ENCODE measurements at places on chromosomes 11 and 22.

DNA sequence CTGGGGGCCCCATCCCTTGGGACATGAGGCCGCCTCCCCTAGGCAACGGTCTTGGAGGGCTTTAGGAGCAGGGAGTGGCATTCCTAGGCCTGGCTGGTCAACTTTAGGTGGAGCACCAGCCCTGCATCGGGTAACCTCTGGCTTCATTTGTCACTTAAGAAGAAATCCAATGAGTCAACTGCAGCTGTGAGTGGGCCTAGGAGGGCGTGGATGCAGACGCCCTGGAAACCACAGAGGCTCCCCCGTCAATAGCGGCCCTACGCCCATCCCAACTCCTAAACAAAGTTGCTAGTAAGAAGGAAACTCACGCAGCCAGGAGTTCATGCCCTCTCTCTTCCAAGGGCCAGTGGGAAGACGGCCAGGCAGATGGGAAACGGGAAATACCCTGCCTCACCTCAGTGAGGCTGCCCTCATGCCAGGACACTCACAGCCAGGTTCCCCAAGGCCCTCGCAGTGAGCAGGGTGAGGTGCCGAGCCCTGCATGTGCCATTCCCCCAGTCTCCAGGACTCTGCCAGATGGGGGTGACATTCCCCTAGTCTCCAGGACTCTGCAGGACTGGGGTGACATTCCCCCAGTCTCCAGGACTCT lies 20.8 kb downstream of the BID start:
- peak; percentile 11 for DNase-seq

GRCh38 chr22:29633514-29634312 lies 30.3 kb downstream of the NF2 start:
- no peak for DNase-seq

GRCh38 chr11:115498354-115498753 lies 5.9 kb downstream of the CADM1 start:
- no peak for DNase-seq

DNA sequence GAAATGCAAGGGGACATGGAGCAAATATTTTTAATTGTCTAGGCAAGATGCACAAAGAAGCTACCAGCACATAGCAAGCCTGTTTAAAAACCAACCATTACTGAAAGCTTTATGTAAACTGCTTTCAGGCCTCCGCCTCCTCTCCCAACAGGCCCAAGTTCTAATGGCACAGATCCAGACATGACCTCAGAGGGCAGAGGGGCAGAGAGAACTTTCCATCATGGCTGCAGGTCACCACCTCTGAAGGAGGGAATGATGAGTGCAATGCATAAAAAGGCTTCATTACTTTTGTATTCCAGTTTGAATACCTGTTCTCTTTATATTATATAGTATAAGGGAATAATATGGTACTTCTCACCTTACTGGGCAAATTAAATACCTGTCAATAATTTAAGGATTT lies 15.2 kb downstream of the DDX17 start:
- DNase-seq = no peak

- DNase-seq = peak; percentile 47
Observed at GRCh38 chr11:75547617-75548058, 14.4 kb upstream of the SERPINH1 start.

DNA sequence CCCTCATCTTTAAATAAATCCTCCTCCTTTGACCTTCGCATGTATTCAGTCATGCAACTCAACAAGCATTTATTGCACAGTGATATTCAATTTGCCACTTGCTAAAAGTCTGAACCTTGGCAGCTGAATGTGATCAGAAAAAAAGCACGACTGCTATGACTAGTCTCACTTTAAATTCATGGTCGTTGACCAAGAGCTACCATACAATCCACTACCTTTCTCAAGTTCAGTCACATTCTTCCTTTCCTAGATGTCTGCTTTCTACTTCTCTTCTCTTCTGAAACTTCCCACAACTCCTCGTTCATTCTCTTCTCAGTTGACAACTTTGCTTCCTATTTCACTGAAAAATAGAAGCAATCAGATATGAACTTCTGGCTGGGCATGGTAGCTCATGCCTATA lies 2.0 kb upstream of the SAA1 start:
- no peak for DNase-seq
